Sciatic nerve (tissue), 2 donors: ENCODE measurements at places on chromosomes 16 and 17. TPM values are rescaled to one million over a fixed set of nuclear protein-coding genes. Genes with fewer than 3 reads are reported as not detected.

CCDC47 gene
- 74.0 TPM for total RNA-seq

CCL1 gene
- not detected for total RNA-seq

CCDC200 gene
- 0.62 TPM for total RNA-seq

RHBDL1 gene
- 1.6 TPM for total RNA-seq

SPATA32 gene
- not detected for total RNA-seq

CCL13 gene
- total RNA-seq = 28.8 TPM
